Gastrocnemius medialis (tissue), 4 donors: ENCODE measurements at places on chromosomes 3 and 15.

- DNase-seq, result no peak
These were observed 252.8 kb downstream of the ZIC1 start for GRCh38 chr3:147661916-147662315.

DNA sequence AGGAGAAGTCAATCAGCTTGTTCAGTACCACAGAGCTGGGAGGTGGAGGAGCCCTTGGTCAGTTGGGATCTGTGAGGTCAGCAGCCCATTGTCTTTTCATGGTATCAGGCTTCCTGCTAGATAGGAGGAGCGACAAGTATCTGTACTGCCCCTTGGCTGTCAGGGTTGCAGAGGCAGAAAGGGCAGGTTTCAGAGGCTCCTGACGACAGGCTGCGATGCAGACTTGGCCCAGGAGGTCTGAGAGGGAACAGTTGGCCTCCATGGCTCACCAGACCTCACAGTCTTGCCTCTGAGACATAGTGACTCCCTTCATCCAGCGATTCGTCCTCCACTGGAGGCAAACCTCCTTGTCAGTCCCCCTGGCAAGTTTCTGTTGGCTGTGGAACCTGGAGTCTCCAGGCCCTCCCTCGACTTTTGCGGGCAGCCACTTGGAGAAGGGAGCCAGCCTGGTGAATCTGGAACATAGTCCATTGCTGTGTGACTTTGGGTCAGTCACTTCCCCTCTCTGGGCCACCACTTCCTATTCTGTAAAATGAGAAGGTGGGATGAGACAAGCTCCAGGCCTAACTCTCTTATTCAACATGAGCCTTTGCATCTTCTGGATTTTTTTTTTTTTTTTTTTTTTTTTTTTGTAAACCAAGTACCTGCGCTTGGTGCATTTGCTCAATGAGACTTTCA is 177.9 kb upstream of the TLE3 start:
- no peak for DNase-seq

DNA sequence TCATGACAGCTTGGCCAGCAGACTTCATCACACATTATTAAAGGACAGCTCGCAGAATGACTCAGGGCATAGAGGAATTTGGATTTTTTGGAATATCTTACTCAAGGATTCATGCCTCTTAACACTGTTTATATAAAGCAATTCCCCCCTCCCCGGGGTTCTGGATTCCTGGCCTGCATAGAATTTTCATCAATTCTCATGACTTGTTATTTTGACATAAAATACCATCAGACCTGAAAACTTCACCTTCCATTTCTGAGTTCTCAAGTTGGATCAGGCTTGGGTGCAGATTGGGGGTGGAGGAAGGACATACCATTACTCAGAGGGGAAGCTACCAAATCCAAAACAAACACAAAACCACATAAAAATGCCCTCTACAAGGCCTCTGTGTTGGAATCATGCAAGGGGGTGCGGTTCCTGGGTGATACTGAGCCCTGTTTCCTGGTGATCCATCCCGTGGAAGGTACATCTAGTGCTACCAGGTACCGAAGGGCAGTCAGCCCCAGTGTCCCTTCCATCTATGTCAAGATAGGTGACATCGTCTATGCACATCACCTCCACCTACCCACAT is 95.3 kb downstream of the DAPK2 start:
- DNase-seq, result no peak

GRCh38 chr15:85622221-85622831 is 172.4 kb downstream of the KLHL25 start:
- no peak for DNase-seq

DNA sequence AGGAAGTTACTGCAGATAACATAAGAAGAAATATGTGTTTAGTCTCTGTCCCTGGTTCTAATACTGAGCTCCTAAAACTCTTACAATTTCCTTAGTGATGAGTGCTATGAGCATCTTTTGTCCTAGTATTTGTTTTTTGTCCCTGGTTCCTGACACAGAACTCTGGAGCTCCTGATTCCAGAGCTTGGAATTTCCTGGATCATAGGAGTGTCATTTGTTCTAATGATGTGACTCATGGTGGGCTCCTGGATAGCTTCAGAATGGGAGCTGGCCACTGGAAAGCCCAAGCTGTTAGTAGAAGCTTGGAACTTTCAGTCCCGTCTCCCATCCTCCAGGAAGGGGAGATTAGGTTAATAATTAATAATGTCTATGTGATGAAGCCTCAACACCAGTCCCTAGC is 98.2 kb downstream of the CNTN6 start:
- DNase-seq, result no peak

DNA sequence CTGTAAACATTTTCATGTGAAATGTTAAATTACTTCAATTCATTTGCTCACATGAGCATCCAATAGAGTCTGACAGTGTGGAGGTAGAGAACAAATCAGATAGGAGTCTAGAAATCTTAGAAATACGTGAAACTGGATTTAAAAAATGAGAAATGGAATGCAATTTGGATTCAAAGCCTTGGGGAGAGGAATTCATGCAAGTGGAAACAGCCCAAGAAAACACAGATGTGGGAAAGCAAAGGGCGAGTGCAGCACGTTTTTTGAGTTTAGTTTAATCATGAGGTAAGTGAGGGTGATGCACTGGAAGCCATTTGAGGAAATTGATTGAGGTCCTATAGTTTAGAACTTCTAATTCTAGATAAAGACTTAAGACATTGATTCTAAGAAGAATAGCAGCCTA is 434.7 kb downstream of the C3orf38 start:
- DNase-seq, result no peak

- DNase-seq, result no peak
These were observed 82.0 kb upstream of the DAZL start for GRCh38 chr3:16687221-16687620.

GRCh38 chr15:99393641-99394040 is 142.4 kb downstream of the LRRC28 start:
- no peak for DNase-seq

GRCh38 chr15:45347033-45347432 is 31.3 kb downstream of the GATM start:
- no peak for DNase-seq

DNA sequence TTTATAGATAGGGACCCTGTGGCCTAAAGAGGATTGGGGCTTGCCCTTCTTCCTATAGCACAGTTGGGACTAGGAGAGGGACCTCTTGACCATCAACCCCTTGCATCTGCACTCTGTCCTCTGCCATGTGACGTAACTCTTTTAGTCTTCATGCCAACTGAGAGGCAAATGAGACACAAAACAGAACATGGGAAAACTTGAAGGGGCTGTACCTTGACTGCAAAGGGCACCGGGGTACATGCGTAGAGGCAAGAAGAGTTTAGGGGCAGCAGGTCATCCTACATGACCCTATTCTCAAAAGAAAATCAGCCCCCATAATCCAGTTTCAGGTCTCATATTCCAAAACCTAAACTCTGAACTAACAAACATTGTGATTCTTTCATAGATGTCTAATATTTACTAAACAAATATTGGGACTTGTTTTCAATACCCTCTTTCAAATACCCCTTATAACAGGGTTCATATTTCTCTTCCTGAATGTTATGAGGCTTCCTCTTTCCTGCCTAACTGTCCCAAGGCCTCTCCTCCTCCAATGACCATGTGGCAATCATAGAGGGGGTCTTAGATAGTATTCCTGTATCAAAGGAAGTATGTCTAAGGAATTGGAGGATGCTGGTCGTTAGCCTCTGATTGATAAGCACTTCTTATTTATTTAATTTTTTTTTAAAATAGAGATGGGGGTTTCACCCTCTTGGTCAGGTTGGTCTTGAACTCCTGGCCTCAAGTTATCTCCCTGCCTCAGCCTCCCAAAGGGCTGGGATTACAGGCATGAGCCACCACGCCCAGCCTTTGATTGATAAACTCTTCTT is 20.6 kb downstream of the ACKR2 start:
- DNase-seq, result no peak

- DNase-seq, result no peak
These were observed 136.4 kb upstream of the NDN start for GRCh38 chr15:23823508-23823907.

DNA sequence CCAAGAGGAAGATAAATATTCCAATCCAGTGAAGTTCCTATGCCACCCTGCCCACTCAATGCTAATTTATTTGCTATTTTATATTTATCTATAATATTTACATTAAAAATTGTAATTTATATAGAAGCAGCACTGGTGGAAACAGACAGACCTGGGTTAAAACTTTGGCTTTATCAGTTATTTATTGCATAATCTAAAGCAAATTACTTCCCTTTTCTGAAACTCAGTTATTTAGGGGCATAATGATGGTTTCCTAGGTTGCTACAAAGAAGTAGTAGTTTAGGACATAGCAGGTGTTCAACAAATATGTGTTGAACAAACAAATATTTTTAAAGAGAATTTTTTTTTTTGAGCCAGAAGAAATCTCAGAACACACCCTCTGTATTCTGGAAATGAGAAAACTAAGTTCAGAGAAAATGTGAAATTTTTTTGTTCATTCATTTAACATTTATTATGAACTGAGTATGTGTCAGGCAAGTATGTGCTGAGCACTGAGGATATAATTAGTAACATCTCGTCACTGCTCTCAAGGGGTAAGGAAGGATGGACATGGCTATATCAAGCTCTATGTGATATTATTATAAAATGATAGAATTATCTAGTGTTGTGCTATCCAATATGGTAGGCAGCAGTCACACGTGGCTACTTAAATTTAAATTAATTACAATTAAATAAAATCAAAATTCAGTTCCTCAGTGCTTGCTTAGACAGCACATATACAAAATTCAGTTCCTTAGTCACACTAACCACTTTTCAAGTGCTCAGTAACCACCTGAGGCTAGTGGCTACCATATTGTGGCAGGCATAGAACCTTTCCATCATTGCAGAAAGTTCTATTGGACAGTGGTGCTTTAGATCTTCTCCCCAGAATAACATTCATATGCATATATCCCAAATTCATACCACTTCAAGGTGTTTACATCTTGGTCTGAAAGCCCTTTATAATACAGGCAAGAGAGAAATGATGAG is 7.0 kb upstream of the UBE2Q2 start:
- no peak for DNase-seq

DNA sequence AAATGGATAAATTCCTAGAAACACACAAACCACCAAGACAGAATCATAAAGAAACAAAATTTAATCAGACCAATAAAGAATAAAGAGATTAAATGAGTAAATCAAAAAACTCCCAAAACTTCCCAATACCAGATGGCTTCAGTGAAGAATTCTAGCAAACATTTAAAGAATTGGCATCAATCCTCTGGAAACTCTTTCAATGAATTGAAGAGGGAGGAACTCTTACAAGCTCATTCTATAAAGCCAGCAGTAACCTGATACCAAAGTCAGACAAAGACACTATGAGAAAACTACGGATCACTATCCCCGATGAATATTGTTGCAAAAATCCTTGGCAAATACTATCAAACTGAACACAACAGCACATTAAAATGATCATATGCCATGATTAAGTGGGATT is 81.9 kb upstream of the SLCO2A1 start:
- DNase-seq, result no peak

- DNase-seq, result no peak
These were observed 27.8 kb downstream of the DUSP7 start for GRCh38 chr3:52028572-52028971.

- DNase-seq, result no peak
These were observed 51.1 kb downstream of the IFT57 start for GRCh38 chr3:108171106-108171505.

DNA sequence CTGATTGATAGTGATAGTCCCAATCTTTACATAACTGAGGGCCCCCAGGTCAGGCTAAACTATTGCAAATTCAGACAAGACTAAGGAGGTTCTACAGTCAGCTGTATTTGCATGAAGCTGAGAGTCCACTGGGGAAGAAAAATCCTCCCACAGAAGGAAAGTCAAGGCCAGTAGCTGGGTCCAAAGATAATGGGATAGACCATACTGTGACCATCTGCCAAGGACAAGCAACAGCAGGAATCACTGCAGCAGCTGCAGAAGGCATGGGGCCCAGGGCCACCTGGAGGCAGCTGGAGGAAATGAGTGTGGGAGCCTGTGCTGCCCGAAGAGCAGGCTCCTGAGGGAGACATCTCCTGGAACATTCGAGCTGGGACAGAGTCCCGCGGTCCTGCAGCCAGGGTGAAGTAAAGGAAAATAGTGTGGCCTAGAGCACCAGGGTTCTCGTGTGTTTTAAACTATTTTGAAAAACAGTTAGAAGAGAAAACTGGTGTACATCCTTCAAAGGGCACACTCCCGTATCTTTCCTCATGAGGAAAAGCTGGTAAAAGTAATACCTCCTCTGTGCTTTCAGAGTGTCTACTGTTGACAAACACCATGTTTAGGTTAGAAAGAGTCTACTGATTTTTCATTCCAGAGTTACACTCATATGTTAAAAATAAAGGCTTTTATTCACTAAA is 13.2 kb upstream of the TMEM212 start:
- peak; percentile 46 for DNase-seq

DNA sequence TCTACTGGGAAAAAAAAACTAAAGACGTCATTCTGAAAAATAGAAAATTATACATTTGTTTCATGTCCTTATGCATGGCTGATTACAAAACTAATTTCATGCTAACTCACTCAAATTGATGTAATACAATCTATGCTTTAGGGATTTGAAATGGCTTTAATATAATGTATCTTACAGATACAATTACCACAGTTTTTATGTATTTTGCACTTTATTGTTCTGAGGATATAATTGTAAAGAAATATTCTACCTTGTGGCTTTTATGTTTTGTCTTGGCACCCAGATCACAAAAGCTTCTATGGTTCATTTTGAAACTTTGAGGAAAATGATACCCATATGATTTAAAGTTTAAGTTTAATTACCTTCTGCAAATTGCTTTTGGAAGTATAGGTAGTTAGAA is 122.5 kb downstream of the PLCL2 start:
- no peak for DNase-seq

- no peak for DNase-seq
These were observed 4.2 kb upstream of the RASL12 start for GRCh38 chr15:65072027-65072426.

- DNase-seq, result no peak
These were observed 66.3 kb downstream of the STAG1 start for GRCh38 chr3:136685882-136686281.

DNA sequence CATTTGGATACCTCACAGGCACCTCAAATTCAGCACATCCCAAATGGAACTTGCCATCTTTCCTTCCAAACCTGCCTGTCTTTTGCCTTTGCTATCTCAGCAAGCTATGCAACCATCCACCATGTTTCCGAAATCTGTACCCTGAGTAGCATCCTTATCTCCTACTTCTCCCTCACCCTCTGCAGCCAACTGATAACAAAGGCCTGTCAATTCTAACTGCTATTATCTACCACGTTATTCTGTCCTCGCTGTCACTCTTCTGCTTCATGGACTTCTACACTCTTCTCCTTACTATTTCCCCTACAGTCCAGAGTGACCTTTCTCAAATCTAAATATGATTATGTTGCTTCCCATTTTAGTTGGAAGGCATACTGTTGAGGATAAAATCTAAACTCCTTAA is 25.5 kb upstream of the TAFA4 start:
- no peak for DNase-seq

DNA sequence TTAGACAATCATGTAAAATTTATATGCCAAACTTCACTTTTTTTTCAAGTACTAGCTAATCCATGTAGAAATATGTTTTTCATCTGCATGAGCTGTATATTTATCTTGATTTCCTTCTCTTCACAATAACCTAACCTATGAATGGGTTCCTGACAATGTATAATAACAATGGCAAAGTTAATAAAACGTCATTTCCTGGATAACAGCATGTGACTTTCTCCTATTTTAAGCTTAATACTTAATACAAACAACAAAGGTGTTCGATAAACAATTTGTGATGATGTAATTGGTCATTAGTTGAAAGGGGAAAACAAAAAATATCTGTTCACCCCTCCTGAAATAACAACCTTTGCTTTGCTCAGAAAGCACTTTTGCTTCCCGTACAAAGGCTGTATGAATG is 20.4 kb downstream of the CD200 start:
- DNase-seq, result no peak

- no peak for DNase-seq
These were observed 521.2 kb downstream of the FOXP1 start for GRCh38 chr3:71062037-71062932.
